ENCODE measurements at places on chromosomes 13 and 19.
A peak's percentile ranks its signal among the peaks of the same experiment; 100 is the strongest.

GRCh38 chr19:55460670-55461258 is 678 bp downstream of the ISOC2 start:
- peak; percentile 38 for DNase-seq

- DNase-seq = no peak
These were observed 25.1 kb downstream of the DOT1L start for GRCh38 chr19:2188708-2189385.

DNA sequence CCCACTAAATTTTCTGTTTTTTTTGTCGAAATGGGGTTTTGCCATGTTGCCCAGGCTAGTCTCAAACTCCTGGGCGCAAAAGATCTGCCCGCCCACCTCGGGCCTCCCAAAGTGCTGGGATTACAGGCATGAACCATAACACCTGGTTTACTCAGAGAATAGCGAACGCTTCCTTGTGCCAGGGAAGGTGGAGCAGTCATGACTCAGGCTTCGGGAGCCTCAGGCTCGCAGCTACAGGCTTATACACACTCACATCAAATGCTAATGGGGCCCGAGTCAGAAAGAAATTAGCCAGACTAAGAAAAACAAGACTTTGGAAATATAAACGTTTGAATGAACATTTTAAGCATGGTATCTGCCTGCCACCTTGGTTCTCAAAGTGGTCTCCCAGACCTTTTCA is 11.0 kb upstream of the TPT1 start:
- DNase-seq = no peak

- DNase-seq = no peak
These were observed 484.3 kb upstream of the SGCG start for GRCh38 chr13:22696433-22696832.

DNA sequence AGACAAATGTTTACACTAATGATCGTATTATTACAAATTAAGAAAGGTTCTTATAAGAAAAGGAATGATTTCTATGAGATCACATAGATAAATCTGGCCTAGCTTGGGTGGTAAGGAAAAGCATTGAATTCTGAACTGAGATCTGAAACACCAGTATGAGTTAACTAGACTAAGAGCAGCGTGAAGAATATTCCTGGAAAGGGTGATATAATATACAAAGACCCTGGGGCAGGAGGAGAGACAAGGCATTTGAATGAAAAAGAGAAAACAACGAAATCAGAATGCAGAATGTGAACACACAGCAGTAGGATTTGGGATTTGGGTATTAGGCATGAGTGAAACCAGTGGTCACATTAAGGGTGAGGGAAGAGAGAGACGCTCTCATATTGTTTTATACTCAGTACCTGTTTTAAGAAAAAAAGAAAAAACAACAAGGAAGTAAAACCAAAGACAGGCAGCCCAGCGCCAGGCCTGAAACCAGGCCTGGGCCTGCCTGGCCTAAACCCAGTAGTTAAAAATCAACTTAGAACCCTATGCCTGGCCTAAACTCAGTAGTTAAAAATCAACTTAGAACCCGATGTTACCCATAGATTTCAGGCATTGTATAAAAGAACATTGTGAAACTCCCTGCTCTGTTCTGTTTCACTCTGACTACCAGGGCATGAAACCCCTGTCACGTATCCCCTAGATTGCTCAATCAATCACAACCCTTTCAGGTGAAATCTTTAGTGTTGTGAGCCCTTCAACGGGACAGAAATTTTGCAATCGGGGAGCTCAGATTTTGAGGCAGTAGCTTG is 287.1 kb downstream of the ITGBL1 start:
- no peak for DNase-seq

DNA sequence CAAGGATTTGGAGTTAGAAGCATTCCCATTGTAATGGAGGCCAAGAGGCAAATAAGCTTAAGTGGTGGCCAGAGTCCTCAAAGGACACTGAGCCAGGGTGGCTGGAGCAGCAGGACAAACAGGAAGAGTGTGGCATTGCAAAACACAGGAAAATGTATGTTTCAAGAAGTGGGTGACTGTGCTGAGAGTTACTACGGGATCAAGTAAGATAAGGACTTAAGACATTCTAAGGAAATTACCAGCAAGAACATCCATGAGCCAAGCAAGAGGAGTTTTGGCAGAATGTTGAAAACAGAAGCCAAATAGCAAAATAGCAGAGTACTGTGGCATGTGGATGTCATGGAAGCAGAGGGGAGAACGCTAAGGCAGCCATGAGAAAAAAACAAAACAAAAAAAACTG is 104.2 kb downstream of the RAP2A start:
- no peak for DNase-seq

DNA sequence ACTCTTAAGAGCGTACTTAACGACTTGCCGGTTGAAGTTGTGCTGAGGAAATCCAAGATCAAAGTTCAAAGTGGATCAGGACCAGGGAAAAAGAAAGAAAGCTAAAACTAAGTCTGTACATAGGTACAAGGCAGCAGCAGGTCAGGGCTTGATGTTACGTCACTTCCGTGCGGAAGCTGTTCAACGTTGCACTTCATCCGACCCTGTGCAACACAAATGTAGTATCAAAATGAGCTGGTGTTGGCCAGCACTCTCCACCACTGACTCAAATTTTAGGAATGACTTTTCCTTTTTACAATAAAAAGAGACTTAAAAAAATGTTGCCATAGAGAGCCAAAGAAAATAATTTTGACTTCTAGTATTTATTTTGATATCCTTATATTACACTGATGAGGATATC is 1315.4 kb downstream of the EFNB2 start:
- DNase-seq = no peak

Data from CD4-positive, alpha-beta T cell treated with Interleukin-17A for 1 hour (primary cell).